ENCODE measurements at places on chromosomes 12 and 14.

DNA sequence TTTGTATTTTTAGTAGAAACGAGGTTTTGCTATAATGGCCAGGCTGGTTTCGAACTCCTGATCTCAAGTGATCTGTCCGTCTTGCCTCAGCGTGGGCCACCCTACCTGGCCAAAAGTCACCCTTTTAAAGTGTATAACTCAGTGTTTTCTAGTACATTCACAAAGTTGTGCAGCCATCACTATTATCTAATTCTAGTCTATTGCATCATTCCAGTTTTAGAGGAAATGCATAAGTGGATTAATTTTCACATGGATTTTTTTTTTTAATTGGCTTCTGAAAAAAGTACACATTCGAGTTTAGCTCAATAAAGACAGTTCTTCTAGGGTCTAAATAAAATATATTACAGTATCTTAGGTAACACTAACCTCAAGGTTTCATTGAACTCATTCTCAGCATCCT is 3.7 kb downstream of the DEPDC4 start:
- H3K27ac ChIP-seq: no peak overlapping the region
- H3K4me3 ChIP-seq: no peak overlapping the region
- no peak for DNase-seq
- H3K4me1 ChIP-seq: no peaks in the 10 kb centered on the region

DNA sequence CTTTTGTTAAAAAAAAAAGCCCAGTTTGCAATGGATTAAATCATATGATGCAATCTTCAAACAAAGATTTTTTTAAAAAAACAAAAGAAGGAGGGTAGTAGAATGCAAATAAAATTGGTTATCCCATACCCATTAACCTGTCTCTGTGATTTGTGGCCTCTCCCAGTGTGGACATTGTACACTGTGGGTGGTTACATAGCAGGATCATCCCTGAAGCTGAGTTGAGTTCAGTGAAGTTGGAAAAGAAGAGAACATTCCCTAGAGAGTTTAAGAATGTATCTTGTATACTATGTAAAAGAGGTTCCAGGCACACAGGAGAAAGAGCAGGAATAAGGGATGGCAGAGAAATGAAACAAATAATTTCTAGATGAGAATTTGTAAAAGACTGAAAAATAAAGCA is 142.4 kb upstream of the SLC16A7 start:
- H3K36me3 ChIP-seq: no peaks in the 10 kb centered on the region
- no peaks in the 10 kb centered on the region for H3K27me3 ChIP-seq
- H3K4me1 ChIP-seq: peaks cover 20% of the 10 kb centered on the region
- DNase-seq: no peak

- H3K27ac ChIP-seq: no peak overlapping the region
- no peak for DNase-seq
- H3K27me3 ChIP-seq: no peaks in the 10 kb centered on the region
Observed at GRCh38 chr12:117208811-117209455, 18.7 kb upstream of the FBXO21 start.

- H3K4me3 ChIP-seq: no peak overlapping the region
- H3K4me1 ChIP-seq: no peaks in the 10 kb centered on the region
- DNase-seq: no peak
- no peaks in the 10 kb centered on the region for H3K27me3 ChIP-seq
Observed at GRCh38 chr14:54366736-54367735, 29.8 kb upstream of the CDKN3 start.

DNA sequence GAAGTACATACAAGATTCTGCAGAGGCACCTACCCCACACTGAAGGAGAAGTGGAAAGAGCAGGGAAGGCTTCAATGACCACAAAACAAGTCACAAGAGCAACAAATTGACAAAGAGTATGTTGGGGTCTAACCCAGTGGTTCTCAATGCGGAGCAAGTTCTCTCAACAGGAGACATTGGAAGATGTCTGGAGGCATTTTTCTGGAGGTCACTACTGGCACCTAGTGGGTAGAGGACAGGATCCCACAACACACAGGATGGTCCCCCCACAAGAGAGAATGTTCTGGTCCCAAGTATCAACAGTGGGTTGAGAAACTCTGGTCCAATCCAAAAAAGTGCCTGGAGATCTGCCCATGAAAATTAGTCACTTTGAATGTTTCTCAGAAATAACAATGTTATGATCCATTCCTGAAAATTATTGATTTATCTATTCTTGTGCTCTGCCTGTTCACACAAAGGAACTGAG is 3.4 kb downstream of the SSH1 start:
- H3K36me3 ChIP-seq: no peaks in the 10 kb centered on the region
- H3K4me3 ChIP-seq: no peak overlapping the region
- peaks cover 32% of the 10 kb centered on the region for H3K4me1 ChIP-seq
- no peak for DNase-seq

GRCh38 chr12:29208060-29208459 is 59.0 kb downstream of the FAR2 start:
- H3K4me3 ChIP-seq: no peak overlapping the region
- no peak overlapping the region for H3K27ac ChIP-seq
- no peaks in the 10 kb centered on the region for H3K4me1 ChIP-seq
- no peaks in the 10 kb centered on the region for H3K36me3 ChIP-seq
- H3K27me3 ChIP-seq: no peaks in the 10 kb centered on the region

GRCh38 chr12:99959549-99960170 is 25.1 kb downstream of the ANKS1B start:
- no peak overlapping the region for H3K4me3 ChIP-seq
- H3K27me3 ChIP-seq: no peaks in the 10 kb centered on the region
- no peak overlapping the region for H3K27ac ChIP-seq
- no peaks in the 10 kb centered on the region for H3K36me3 ChIP-seq
- no peak for DNase-seq
